ENCODE measurements at places on chromosomes 1 and 21. TPM values are rescaled to one million over a fixed set of nuclear protein-coding genes. Genes with fewer than 3 reads are reported as not detected.

ACTA1 gene
- total RNA-seq, result not detected

PTCH2 gene
- 0.79 TPM for total RNA-seq

CIART gene
- total RNA-seq, result 5.0 TPM

DCST1 gene
- total RNA-seq, result 0.21 TPM

CLIC6 gene
- not detected for total RNA-seq

GNAT2 gene
- not detected for total RNA-seq

RASAL2 gene
- total RNA-seq, result 62.4 TPM

TMEM54 gene
- total RNA-seq, result 12.1 TPM

FCRL4 gene
- not detected for total RNA-seq

Data from MCF 10A (cell line).